ENCODE measurements at places on chromosomes 2 and 18.
A peak's percentile ranks its signal among the peaks of the same experiment; 100 is the strongest.

- no peak for DNase-seq
These were observed 2.4 kb downstream of the AGAP1 start for GRCh38 chr2:235496239-235496621.

- no peak for DNase-seq
These were observed 915.4 kb downstream of the TSN start for GRCh38 chr2:122670897-122671296.

GRCh38 chr2:42752314-42752713 is 11.6 kb downstream of the OXER1 start:
- DNase-seq = no peak

GRCh38 chr2:71474116-71474743 is 20.9 kb downstream of the DYSF start:
- DNase-seq = no peak

DNA sequence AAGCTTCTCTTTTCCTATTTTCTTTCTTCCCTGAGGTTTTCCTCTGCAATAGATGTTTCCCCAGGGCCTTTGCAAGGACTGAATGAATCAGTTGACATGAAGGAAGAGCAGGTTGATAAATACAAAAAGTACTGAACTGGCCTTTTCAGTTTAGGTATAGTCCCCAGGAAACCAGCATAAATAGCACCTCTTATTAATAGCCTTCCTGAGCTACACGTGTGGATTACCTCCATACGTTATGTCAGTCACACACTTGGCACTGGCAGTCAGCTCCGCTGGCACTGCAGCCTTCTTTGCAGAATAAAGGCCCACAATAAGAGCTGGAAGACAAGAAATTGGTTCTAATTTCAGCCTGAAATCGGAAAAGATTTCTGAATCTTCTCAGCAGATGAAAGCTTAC is 60.7 kb downstream of the KCTD18 start:
- DNase-seq = no peak

- no peak for DNase-seq
These were observed 130.7 kb downstream of the TMEM247 start for GRCh38 chr2:46610021-46610420.

DNA sequence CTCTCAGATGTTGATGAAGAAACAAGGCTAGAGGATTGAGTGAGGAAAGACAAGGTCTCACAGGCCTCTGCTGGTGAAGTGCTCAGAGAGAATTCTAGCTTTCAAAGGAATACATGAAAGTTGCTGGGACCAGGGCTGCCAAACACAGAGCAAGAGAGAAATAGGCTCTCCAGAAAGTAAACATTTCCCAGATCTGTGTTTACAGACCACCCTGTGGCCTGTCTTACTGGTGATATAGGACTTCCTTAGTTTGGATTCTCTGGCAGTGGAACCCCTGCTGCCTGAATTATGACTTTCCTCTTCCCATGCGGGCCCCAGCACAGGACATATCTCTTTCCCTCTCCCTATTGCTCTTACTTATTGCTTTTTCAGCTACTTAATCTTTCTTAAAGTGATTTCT is 64.5 kb downstream of the TACR1 start:
- no peak for DNase-seq

DNA sequence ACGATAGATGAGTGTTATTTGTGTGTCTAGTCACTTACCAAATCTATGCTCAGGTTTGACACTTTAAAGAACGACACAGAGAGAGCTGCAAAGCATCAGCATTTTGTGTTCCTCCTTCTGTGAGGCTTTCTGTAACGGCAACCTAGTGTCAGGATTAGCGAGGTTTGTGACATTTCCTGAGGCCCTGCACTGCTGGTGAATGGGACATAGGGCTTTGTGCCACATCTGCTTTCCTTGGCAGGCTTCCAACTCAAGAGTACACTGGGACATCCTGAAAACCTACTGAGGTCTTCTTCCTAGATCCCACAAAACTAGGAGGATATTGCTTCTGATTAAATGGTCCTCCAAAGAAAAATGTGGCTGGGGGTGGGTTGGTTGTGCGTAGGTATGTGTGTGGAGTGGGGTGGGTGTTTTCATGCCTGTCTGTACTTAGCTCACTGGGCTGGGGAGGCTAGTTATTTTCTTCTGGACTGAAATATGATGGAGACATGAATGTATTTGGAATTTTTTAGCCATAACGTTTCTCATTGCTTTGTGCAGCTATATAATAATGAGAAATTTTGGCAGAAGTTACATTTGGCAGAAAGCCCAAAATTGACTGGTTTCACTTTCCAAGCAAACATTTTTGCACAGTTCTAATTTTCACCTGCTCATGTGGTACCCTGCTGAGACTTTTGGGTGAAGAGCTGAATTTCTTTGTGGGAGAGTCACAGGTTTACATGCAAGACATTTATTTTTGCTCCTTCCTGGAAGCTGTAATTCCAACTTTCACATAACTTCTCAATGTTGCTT is 308.4 kb downstream of the XIRP2 start:
- no peak for DNase-seq

DNA sequence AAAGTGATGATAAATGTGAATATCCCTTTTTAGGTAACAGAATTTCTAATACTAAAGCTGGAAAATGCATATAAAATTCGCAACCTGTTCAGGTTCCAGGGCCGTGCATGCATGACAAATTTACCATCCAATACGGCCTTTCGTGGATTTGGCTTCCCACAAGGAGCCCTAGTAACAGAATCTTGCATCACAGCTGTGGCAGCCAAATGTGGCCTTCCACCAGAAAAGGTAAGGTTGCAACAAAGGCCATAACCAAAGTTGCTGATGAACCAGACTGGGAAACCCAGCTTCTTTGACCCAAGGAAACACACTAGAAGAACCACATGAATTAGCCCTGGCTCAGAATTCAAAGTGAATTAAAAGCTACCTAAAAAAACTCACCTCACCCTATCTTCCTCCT is 49.6 kb upstream of the BZW1 start:
- no peak for DNase-seq

GRCh38 chr2:138104071-138104470 is 139.8 kb downstream of the HNMT start:
- no peak for DNase-seq

DNA sequence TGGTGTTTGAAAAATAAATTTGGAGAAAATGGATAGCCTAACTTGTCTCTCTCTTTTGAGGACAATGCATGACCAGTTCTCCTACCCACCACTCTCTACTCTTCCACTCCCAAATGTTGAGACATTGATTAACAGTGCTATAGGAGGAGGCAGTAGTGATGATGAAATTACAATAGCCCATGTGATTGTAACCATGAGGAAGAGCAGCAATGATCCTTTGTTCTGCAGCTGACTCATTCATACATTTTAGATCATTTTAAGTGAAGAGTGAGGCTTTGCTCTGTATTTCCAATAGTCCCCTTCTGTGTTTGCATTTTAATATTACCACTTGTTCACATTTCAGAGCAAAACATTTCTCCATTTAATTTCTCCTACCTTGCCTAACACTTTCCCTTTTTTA is 592.3 kb downstream of the THSD7B start:
- no peak for DNase-seq

DNA sequence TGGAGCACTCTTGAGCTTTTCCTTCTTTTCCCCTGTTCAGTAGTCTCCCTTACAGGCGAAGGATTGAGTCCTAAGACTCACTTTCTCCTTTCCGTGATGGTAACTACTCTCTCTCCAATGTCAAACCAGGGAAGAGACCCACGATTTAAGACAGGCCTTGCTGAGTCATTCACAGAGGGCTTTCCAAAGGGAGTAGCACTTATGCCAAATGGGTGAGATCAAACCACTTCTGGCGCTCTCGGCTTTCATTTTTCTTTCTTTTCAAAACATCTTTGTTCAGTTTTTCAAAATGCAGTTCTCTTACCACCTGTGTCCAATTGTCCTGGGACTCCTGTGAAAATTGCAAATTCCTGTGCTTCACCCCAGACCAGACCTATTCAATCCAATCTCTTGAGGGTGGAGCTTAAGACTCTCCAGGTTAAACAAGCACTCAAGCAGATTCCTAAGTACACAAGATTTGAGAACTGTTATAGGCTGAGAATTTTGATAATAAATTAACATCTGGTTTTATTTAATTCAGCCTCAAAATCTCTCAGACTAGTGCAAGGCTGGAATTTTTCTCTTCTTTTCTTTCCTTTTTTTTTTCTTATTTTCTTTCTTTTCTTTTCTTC is 14.4 kb upstream of the MRPL19 start:
- no peak for DNase-seq

- DNase-seq = no peak
These were observed 524.0 kb upstream of the ID2 start for GRCh38 chr2:8157621-8158430.

- no peak for DNase-seq
These were observed 809.5 kb upstream of the PIK3C3 start for GRCh38 chr18:41145516-41145915.

GRCh38 chr2:105820691-105821090 is 76.0 kb downstream of the NCK2 start:
- DNase-seq = no peak

- no peak for DNase-seq
These were observed 122.5 kb downstream of the FOXI3 start for GRCh38 chr2:88329815-88330603.

DNA sequence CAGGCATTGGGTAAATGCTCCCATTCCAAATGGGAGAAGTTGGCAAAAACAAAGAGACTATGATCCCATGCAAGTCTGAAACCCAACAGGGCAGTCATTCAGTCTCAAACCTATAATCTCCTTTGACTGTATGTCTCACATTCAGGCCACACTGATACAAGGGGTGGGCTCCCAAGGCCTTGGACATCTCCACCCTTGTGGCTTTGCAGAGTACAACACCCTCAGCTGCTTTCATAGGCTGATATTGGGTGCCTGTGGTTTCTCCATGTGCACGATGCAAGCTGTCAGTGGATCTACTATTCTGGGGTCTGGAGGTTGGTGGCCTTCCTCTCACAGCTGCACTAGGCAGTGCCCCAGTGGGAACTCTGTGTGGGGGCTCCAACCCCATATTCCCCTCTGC is 141.7 kb upstream of the CAB39 start:
- DNase-seq = no peak

DNA sequence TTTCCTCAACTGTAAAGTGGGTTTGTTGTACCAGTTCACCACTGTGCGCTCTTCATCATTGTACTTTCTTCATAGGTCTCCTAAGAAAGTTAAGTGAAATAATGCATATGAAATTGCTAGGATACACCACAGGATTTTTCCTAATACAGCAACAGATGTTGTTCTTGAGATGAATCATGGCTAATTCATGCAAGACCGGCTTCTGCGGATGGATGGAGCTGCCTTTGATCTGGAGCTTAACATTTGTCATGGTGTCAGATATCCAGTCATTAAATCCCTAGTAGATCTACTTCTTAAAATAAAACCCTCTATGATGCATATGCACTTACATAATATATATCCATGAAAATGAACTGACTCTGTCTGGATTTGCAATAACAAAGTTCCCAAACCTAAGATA is 114.1 kb downstream of the COL6A3 start:
- peak; percentile 96 for DNase-seq

DNA sequence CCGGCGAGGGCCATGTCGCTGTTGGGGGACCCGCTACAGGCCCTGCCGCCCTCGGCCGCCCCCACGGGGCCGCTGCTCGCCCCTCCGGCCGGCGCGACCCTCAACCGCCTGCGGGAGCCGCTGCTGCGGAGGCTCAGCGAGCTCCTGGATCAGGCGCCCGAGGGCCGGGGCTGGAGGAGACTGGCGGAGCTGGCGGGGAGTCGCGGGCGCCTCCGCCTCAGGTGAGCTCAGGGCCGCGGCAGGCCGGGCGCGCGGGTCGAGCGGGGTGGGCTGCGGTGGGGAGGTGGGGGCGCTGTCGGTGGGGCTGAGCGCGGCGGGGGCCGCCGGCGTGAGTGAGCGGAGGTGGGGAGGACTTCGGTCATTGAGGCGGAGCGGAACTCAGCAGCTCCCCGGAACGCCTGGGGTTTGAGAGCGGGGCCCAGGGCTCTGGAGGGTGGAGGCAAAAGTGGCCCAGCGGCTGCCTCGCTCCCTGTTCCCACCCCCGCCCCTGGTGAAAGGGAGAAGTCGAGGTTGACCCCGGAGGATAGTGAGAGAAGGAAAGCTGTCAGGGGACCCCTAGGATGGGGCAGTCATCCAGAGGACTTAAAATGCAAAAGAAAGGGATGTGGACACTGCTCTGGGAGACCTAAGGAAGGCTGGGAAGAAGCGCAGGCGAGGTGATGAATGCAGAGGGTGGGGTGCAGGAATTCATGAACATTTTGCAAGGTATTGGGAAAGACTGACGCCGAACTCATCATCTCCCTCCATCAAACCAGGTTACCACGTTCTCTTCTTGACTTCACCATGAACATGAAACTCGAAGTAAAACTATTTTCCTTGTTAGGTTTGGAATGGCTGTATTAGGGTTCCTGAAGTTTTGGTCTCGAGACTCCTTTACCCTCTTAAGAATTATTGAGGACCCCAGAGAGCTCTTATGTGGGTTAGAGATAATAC is 633 bp downstream of the MALT1 start:
- DNase-seq = no peak

DNA sequence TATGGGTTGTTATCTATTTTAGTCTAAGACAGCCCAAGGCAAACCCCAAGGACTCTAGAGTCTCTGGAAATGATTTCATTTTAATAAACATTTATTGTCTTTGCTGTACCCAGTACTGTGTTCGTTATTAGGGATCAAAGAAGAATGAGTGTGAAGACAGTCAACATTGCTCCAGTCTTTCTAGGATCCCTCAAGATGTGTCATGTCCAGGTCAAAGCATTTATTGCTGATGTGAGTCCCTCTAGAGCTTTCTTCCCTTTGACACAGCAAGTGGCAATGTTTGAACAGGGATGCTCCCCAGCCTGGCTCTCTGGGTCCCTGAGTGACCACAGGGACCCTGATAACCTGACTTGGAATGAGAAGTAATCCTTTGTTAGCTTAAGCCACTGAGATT is 123.1 kb upstream of the STK17B start:
- DNase-seq = no peak

GRCh38 chr2:163734881-163735684 is 725 bp downstream of the FIGN start:
- DNase-seq = no peak

DNA sequence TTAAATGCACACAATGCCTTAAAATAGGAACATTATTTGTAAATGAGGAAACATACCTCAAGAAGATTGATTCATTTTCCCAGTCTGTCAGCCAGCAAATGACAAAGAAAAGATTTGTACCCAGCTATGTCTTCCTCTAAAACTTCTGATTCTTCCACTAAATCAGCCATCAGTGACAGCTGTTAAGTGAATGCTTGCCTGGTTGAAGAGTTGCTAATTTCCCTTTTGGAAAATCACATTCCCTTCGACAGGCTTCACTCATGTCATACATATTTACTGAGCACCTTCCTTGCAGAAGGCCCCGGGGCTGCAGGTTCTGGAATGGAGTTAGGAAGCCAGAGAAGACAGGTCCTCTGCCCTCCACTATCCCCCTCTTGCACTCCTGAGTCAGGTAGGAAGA is 112.0 kb upstream of the SLC66A3 start:
- DNase-seq = no peak

DNA sequence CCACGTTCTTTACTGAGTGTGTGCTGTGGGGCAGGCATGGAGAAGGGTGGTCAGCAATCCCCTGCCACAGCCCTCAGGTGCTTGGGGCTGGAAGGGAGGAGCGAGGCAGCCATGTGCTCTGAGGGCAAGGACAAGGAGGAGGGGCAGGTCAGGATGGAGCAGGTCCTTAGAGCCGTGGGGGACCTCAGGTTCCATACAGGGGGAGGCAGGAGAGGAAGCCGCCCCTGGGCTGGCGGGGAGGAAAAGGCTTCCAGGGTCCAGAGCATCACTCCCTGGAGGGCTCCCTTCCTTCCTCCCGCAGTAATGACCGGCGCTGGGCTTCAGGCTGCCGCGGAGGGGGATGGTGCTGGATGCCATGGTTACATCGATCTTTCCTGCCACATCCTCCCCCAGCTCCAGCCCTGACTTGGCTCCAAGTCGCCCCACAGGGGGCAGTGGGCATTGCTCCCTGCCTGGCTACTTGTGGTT is 6.6 kb downstream of the GAREM2 start:
- DNase-seq = no peak
